Caco-2 (cell line): ENCODE measurements at places on chromosomes 7 and 10.
A peak's percentile ranks its signal among the peaks of the same experiment; 100 is the strongest.

- DNase-seq = peak; percentile 96
Measured at GRCh38 chr7:129780257-129780973, 168.9 kb downstream of the NRF1 start.

GRCh38 chr10:62025134-62025794 is 123.8 kb downstream of the ARID5B start:
- DNase-seq = no peak

- DNase-seq = no peak
Measured at GRCh38 chr10:74869635-74870034, 43.2 kb downstream of the KAT6B start.

- no peak for DNase-seq
Measured at GRCh38 chr10:91017198-91017597, 96.3 kb upstream of the ANKRD1 start.

DNA sequence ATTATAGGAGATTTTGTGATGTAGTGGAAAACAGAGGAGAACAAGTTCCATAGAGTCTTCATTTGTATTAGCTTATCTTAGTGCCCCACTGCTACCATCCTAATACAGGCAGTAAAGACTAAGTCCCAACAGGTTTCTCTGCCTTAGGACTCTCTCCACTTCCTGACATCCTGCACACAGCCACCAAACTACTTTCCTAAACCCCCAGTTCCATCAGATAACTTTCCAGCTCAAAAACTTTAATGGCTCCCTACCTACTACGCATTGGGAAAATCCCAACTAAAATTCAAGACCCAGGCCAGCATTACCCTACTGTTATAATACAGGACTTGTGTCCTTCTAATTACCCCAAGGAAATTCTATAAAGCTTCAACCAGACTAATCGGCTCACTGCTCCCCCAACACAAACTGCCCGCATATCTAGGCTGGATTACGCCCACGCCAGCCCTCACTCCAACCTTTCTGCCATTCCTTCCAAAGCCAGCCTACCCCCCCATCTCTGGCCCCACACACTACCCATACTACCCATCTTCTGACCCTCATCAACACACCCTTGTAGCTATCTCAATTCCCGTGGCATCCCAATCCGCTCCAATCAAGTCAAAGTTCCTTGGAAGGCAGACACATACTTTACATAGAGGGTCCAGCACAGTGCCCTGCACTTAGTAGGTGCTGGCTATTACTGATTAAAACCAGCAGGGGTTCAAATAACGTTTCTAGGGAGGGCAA is 1.4 kb downstream of the IDE start:
- no peak for DNase-seq

DNA sequence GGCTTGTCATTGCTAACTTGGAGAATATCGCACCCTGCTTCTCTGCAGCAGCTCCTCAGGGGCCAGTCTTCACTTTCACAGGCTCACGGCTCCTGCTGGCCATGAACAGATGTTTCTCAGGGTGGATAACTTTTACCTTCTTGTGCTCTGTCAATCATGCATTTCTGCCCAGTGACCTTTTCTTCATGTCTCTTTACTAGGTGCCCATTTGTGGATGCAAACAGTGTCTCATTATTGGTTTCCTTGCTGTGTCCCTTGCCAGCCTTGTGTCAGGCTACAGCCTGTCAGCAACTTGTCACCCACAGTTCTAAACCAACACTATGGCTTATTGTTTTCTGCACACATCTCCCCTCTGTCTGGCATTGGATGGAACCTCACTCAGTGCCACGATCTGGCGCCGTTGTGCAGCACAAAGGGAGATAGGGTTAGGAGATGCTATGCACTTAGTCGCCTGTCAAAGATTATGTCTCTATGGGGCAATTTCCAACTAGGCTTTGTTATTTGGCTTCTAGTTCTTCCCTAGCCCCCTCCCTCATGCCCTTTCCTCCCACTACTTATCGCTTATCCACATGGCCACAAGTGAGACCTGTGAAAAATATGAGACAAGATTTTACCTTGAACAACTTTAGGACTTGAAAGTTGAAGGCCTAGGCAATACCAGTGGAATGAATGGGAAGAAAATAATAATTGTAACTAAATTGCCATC is 45.7 kb upstream of the NXPH1 start:
- DNase-seq = no peak

DNA sequence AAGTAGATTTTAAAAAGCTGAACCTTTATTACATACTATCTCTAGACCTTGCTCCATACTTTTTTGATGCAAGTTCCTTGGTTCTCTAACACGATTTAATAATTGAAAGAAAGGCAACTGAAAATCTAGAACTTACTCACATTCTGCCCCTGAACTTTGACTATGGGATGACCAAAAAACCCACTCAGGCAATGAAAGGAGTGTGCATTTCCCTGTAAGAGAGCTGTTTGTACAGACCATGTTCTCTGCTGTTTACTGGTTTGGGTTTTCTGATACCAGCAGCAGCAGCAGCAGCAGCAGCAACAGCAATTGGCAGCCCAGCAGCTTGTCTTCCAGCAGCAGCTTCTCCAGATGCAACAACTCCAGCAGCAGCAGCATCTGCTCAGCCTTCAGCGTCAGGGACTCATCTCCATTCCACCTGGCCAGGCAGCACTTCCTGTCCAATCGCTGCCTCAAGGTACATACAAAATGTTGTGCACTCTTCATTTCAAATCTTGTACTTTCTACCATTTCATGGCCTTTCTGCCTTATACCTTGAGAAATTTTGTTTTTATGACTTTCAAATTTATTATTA is 216.7 kb downstream of the FOXP2 start:
- DNase-seq = no peak

- no peak for DNase-seq
Measured at GRCh38 chr10:61992059-61992460, 90.6 kb downstream of the ARID5B start.

DNA sequence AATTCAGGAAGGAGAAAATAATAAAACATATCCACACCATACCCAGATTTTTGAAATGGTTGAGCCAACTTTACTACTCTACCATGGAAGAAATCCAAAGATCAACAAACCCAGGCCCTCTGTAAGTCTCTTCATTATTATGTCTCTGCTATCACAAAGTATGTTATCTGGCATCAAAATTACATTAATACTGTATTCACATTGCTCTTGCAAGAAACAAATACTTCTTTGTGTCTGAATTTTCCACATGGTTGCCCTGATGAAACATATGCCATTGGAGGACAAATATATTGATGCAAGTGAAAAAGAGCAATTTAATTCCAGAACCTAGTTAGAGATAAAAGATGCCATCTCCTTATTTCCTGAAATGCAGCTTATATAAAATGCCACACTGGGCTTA is 204.0 kb downstream of the FZD1 start:
- no peak for DNase-seq
